ENCODE measurements at places on chromosomes 13 and 19. TPM values are rescaled to one million over a fixed set of nuclear protein-coding genes. Genes with fewer than 3 reads are reported as not detected.

Gene RNF126
- polyA plus RNA-seq: 82.3 TPM

Gene CIRBP
- 257 TPM for polyA plus RNA-seq

Gene DIAPH3
- polyA plus RNA-seq: not detected

Gene LRP3
- not detected for polyA plus RNA-seq

Gene CEACAM18
- polyA plus RNA-seq: not detected

Gene CGB1
- polyA plus RNA-seq: not detected

Gene TMEM59L
- not detected for polyA plus RNA-seq

DNA sequence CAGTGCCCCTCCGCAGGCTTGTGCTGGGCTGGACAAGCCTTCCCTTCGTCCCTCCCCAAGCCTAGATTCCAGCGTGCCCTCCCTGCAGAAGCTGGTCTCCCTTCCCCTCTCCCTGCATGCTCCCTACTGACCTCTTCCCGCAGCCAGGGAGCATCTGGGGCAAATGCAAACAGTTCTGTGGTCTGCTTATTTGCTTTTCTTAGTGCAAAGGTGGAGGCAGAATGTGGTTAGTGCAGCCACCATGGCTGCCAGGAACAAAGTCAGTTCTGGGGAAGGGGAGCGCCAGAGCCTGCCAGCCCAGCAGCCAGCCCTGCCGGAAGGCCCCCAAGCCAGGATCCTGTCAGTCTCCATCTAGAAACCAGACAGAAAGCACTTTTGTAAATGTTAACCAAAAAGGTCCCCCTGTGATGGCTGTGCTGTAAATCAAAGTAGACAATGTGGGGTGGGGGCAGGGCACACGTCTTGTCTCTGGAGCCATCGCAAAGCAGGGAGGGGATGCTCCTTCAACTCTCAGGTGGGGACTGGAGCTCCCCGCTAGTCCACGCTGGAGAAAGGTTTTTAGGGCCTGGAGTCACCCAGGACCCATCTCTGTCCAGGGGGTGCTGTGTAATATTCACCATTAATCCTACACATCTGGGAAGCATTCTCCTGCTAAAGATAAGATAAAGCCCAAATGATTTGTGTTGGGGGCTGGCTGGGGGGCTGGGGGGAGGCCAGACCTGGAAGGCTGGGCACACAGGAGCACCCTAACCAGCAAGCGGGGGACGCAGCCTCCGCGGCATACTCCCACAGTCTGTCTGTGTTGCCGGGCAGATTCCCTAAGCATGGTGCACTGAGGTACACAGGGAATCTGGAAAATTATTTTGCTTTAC lies 30.9 kb downstream of the SERP2 start:
- no peak for DNase-seq
- no peaks in the 10 kb centered on the region for H3K36me3 ChIP-seq
- H3K4me1 ChIP-seq: no peaks in the 10 kb centered on the region
- H3K27me3 ChIP-seq: no peaks in the 10 kb centered on the region

DNA sequence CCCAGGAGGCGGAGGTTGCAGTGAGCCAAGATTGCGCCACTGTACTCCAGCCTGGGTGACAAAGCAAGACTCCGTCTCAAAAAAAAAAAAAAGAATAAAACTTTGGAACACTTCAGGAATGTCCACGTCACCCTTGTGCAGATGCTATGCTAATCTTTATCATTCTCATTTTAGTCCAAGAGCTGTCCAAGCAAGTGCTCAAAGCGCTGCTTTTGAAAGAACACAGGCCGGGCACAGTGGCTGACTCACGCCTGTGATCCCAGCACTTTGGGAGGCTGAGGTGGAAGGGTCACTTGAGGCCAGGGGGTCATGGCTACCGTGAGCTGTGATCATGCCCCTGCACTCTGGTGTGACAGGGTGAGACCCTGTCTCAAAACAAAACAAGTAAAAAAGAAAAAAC lies 11.1 kb upstream of the UQCR11 start:
- H3K27ac ChIP-seq: no peak overlapping the region
- DNase-seq: no peak
- H3K27me3 ChIP-seq: no peaks in the 10 kb centered on the region
- peaks cover 13% of the 10 kb centered on the region for H3K4me1 ChIP-seq
- peaks cover 25% of the 10 kb centered on the region for H3K36me3 ChIP-seq

GRCh38 chr13:101115762-101116171 lies 300.5 kb downstream of the NALCN start:
- DNase-seq: no peak
- no peaks in the 10 kb centered on the region for H3K27me3 ChIP-seq
- H3K27ac ChIP-seq: no peak overlapping the region
- no peaks in the 10 kb centered on the region for H3K4me1 ChIP-seq
- no peak overlapping the region for H3K4me3 ChIP-seq
- no peaks in the 10 kb centered on the region for H3K36me3 ChIP-seq

GRCh38 chr19:47036097-47036651 lies 12.2 kb downstream of the TMEM160 start:
- peaks cover 23% of the 10 kb centered on the region for H3K4me1 ChIP-seq
- H3K27ac ChIP-seq: no peak overlapping the region
- H3K4me3 ChIP-seq: peak overlapping the region; percentile 44
- no peak for DNase-seq
- no peaks in the 10 kb centered on the region for H3K27me3 ChIP-seq

GRCh38 chr19:17540174-17540573 lies 15.3 kb upstream of the COLGALT1 start:
- no peaks in the 10 kb centered on the region for H3K36me3 ChIP-seq
- no peak overlapping the region for H3K27ac ChIP-seq
- H3K4me1 ChIP-seq: peaks cover 13% of the 10 kb centered on the region
- H3K27me3 ChIP-seq: no peaks in the 10 kb centered on the region

DNA sequence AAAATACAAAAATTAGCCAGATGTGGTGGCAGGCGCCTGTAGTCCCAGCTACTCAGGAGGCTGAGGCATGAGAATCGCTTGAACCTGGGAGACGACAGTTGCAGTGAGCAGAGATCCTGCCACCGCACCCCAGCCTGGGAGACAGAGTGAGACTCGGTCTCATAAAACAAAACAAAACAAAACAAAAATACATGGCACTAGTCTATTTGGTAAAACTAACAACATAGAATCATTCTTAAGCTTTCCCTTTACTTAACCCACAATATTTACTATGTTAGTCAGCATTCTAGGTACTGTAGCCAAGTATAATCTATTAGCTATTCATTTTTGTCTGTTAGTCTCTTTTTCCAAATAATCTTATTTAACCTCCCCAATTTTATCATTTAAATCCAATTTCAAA lies 1482.8 kb downstream of the SLITRK5 start:
- no peak overlapping the region for H3K4me3 ChIP-seq
- no peaks in the 10 kb centered on the region for H3K36me3 ChIP-seq
- H3K4me1 ChIP-seq: no peaks in the 10 kb centered on the region
- H3K27ac ChIP-seq: no peak overlapping the region

DNA sequence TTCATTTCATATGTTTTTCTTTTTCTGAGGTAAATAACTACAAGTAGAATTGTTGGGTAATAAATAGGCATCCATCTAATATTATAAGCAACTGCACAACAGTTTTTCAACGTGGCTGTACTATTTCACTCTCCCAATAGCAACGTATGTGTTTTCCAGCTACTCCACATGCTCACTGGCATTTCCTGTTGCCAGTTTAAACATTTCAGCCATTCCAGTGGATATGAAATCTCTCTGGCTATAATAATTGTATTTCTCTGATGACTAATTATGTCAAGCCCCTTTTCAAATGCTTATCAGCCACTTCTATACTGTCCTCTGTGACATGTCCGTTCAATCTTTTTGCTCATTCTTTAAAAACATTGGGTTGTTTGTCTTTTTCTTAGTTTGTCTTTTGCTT lies 26.8 kb upstream of the ALOX5AP start:
- H3K27me3 ChIP-seq: no peaks in the 10 kb centered on the region
- no peaks in the 10 kb centered on the region for H3K36me3 ChIP-seq
- no peak for DNase-seq

GRCh38 chr13:52026246-52026626 lies 1.7 kb downstream of the UTP14C start:
- no peak for DNase-seq
- H3K27me3 ChIP-seq: no peaks in the 10 kb centered on the region
- H3K4me3 ChIP-seq: no peak overlapping the region
- no peak overlapping the region for H3K27ac ChIP-seq
- H3K4me1 ChIP-seq: peaks cover 4% of the 10 kb centered on the region
- peaks cover 21% of the 10 kb centered on the region for H3K36me3 ChIP-seq

DNA sequence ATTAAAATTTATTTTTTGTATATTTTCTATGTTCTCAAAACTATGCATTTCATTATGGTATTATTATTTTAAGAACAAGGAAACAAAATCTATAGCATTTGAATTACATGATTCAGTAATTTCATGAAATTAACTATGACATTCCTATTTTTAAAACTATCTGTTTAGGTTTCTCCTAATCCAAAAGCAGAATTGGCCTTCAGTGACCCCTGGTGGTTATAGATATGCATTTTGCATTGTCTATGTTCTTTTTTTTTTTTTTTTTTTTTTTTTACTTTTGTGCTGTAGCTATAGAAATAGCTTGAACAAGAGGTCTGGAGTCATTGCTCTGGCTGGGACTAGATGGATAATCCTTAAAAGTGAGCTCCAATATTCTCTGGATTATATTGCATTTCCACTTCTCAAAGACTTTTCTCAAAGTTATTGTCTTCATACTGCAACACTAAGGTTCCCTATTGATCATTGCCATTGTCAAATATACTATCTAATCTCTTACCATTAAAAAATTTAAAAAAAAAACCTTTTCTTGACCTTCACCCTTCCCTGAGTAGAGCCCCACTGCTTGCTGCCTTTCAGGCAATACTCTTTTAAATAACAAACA lies 15.9 kb upstream of the DNAJC3 start:
- H3K4me1 ChIP-seq: no peaks in the 10 kb centered on the region
- H3K36me3 ChIP-seq: no peaks in the 10 kb centered on the region
- no peaks in the 10 kb centered on the region for H3K27me3 ChIP-seq
- no peak overlapping the region for H3K27ac ChIP-seq
- H3K4me3 ChIP-seq: no peak overlapping the region

DNA sequence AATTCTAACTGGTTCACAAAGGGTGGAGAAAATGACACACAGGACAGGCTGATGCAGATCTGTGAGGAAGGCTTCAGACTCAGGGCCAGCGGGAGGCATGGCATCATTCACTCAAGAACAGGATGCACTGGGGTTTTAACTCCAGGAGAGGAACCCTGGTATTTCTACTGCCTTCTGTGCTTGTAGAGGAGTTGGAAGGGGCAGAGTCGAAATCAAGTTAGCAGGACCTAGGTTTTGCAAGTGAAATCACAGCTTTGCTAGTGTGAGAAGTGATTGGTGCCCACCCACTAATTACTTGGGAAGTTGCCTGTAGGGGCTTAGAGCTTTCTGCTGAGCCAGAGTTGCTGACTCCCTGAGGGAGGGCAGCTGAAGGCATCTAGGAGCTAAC lies 92.7 kb downstream of the AKAP11 start:
- H3K4me3 ChIP-seq: no peak overlapping the region
- H3K27ac ChIP-seq: no peak overlapping the region
- no peaks in the 10 kb centered on the region for H3K27me3 ChIP-seq
- DNase-seq: no peak

- no peaks in the 10 kb centered on the region for H3K36me3 ChIP-seq
- DNase-seq: peak; percentile 62
- peak within 1 kb of the TSS; percentile 8 for H3K27ac ChIP-seq
These were observed at the start of gene FFAR1 for GRCh38 chr19:35347171-35347929. FFAR1 (plus strand) TSS chr19:35347902; CDS start chr19:35351552, 3,650 bp downstream.

DNA sequence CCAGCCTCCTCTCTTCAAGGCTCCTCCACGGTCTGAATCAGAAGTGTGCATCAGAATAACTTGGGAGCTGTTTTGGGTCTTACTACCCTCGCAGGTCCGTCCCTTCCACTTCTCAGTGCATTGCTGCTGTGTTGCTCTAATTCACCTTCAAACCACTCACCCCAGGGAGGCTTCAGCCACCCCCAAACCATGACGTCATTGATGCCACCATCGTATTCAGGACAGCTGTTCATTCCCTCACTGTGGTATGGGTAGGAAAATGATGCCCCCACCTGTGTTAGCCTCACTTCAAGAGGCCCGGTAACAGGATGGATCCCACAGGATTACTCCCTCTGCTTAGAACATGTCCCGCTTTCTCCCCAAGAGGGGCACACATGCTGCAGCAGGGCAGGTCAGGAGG lies 1005.7 kb downstream of the UQCRFS1 start:
- no peaks in the 10 kb centered on the region for H3K4me1 ChIP-seq
- H3K4me3 ChIP-seq: no peak overlapping the region
- no peak overlapping the region for H3K27ac ChIP-seq
- H3K27me3 ChIP-seq: no peaks in the 10 kb centered on the region
- no peaks in the 10 kb centered on the region for H3K36me3 ChIP-seq

DNA sequence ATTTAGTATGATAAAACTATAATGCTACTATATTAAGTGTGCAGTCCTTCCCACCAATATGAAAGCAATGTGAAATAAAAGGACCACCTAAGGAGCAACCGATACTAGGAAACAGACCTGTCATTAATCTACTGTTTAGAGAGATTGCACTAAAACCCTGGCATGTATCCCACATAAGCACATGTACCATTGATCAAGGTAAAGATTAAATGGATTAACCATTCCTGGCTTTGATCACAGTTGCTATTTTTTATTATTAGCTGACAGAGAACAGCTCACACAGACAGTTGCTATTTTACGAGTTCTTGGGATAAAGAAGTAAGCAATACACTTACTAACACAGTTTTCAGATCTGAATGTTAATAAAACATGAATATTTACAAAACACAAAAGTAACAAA lies 57.7 kb upstream of the ZDHHC20 start:
- no peak for DNase-seq
- no peak overlapping the region for H3K27ac ChIP-seq
- H3K27me3 ChIP-seq: no peaks in the 10 kb centered on the region

DNA sequence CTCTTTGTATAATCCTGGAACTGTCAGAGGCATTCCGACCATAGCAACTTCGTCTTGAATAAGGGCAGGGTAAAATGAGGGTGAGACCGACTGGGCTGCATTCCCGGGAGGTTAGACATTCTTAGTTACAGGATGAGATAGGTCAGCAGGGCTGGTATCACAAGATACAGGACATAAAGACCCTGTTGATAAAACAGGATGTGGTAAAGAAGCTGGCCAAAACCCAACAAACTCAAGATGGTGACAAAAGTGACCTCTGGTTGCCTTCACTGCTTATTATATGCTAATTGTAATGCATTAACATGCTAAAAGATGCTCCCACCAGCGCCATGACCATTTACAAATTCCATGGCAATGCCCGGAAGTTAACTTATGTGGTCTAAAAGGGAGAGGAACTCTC lies 27.7 kb upstream of the MBNL2 start:
- H3K27ac ChIP-seq: no peak overlapping the region
- H3K27me3 ChIP-seq: no peaks in the 10 kb centered on the region
- no peaks in the 10 kb centered on the region for H3K36me3 ChIP-seq
- H3K4me3 ChIP-seq: no peak overlapping the region
